NCI-H1930 (cell line): ENCODE measurements at places on chromosomes 7 and 10.

DNA sequence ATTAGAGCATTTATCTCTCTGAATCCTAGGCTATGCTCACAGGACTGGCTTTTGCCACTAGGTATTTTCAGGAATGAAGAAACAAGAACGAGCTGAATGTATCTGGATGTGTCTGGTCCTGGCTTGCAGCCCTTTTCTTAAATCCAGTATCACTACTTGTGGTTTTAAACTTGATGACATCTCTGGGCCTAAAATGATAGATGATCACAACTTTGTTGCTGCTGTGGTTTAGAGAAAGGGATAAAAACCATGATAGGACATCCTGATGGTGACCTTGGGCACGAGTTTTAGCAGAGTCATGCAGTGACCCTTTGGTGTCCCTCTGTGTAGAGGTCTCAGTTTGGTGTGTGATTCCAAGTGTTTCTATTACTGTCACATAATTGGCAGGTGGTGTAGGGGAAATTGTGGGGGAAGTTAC lies 31.7 kb upstream of the SEMA3C start:
- no peak for DNase-seq

GRCh38 chr7:16594061-16594460 lies 51.5 kb downstream of the ANKMY2 start:
- DNase-seq = no peak

GRCh38 chr10:75739414-75740143 lies 308.2 kb downstream of the LRMDA start:
- DNase-seq = no peak

DNA sequence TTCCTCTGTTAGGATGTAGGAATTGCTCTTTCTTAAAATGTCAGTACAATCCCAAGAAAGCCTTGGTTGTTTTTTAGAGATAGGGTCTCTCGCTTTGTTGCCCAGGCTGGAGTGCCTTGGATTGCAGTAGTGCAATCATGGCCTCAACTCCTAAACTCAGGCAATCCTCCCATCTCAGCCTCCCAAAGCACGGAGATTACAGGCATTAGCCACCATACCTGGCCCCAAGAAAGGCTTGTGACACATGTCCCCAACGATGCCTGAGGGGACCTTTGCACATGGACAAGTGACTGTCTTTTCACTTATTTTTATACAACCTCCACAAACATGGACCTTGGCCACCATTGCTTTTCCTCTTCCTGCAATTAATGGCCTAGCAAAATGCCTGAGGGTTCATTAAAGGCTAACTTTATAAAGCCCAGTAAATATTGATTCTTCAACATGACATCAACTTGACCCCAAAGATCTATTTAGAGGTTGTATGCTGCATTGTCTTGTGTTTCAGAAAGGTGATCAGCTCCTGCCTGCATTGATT lies 10.0 kb upstream of the SPOCK2 start:
- no peak for DNase-seq

DNA sequence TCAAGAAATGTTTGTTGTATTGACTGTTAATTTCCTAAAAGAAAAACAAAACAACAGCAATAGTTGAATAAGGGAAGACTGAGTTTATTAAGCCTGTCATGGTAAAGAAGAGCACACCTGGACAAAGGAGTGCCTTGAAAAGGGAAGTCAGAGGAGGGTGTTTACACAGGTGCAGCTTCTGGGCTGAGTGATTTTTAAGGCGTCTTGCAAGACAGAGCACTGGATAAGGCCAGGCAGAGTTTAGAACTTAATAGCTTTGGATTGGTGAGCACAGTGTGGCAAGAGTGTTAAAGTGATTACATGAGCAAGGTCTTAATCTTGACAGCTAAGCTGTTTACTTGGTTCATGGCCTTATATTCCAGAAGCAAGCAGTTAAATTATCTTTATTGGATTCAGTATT lies 423.2 kb downstream of the CNTNAP2 start:
- DNase-seq = no peak

GRCh38 chr7:42858570-42858969 lies 53.3 kb downstream of the C7orf25 start:
- no peak for DNase-seq

GRCh38 chr10:67112765-67113164 lies 186.9 kb downstream of the LRRTM3 start:
- DNase-seq = no peak
